CD4-positive, alpha-beta T cell treated with Interleukin-12 subunit alpha and Interleukin-12 subunit beta, for 1 hour (primary cell): ENCODE measurements at places on chromosomes 16 and 17.

GRCh38 chr17:29505836-29506235 is 61.0 kb downstream of the ABHD15 start:
- no peak for DNase-seq

GRCh38 chr17:73490851-73491250 is 153.4 kb downstream of the SDK2 start:
- no peak for DNase-seq

DNA sequence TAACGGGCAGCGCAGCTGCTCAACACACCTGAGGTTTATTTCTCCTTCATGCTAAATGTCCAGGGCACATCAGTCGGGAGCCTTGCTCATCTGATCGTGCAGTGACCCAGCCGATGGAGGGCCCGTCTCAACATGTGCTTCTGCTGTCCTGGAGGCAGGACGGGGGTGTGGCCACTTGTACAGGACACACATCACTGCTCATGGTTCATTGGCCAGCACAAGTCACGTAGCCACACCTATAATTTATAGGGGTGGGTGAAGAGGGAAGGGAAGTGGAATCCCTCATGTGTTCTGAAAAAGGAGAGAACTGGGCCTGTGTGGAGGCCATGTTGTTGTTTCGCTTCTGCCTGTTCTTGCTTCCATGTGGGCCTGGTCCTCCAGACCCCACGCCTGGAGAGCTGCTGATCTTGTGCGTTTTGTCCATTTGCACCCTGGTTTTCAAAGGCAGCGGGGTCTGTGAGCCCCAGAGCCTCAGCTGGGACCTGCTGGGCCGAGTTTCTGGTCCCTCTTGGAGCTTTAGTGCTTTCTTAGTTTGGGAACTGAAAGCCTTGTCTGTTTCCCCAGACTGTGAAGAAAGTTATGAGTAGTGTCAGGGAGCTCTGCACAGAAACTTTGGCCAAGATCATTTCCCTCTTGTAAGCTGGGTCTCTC is 60.5 kb downstream of the CMIP start:
- no peak for DNase-seq

DNA sequence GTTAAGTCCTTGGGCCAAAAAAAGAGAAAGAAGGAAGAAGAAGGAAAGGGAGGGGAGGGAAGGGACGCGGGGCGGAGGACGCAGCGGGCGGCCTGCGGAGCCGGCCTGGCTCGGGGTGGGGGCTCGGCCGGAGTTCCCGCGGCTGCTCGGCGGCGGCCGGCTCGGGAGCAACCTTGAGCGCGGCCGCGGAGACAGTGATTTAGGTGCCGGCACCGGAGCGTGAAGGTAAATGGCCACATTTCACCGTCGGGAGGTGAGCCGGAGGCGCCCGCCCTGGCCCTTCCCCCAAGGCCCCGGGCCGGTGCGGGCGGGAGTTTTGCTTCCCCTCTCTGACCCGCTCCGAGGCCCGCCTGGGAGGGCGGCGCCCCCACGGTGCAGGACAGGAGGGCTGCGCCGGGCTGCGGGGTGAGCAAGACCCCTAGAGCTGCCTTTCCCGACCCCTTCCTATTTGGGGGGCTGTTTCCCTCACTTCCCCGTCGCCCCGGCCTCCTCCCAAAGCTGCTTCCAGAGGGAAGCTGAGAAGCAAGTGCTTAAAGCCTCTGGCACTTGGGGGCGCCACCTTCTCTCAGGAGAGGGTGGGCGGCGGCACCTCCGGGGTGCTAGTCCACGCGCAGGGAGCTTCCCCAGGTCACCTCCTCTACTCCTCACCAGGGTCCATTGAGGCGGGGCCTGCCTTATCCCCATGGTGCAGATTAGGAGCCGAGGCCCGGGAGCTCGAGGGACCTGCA is 56.5 kb downstream of the MRM1 start:
- no peak for DNase-seq

GRCh38 chr17:66309793-66310192 is 7.4 kb downstream of the PRKCA start:
- DNase-seq, result no peak
